ENCODE measurements at places on chromosomes 16 and 17. TPM values are rescaled to one million over a fixed set of nuclear protein-coding genes. Genes with fewer than 3 reads are reported as not detected.
A peak's percentile ranks its signal among the peaks of the same experiment; 100 is the strongest.

DNA sequence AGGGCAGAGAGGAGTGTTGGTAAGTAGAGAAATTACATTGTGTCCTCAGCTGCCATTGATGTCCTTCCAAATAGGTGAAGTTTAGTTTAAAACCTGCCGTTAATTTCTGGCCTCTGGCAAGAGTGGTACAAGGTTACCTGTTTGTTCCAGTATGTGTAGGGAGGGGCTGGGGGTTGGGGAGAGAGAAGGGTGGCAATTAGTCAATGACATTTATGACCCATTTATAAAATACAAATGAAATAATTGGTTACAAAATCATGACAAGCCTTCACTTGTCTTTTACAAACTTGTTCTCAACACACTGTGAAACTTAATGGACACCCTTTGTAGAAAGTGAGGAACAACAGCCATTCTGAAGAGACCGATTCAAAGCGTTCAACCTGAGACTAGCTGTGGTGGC lies 281.0 kb downstream of the FTO start:
- H3K4me1 ChIP-seq: peaks cover 2% of the 10 kb centered on the region
- H3K4me3 ChIP-seq: no peak overlapping the region
- H3K27ac ChIP-seq: no peak overlapping the region
- no peak for DNase-seq
- H3K36me3 ChIP-seq: no peaks in the 10 kb centered on the region

ZSCAN10 gene
- not detected for total RNA-seq

DNA sequence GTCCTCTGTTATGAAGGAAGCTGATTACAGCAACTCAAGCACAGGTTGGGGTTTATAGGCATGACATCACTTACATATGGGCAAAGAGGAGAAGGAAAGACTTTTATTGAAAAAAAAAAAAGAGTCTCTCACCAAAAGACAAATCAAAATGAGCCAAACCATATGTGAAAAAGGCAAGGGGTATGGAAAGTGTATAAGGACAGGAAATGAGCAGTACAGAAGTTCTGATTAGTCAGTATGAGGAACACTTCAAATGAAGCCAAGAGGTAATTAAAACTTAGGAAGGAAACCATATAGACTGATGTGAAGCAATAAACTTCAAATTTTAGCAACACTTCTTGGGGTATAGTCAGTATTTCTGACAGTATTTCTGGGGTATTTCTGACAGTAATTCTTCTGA lies 1372.6 kb downstream of the CDH11 start:
- H3K27me3 ChIP-seq: no peaks in the 10 kb centered on the region
- H3K4me1 ChIP-seq: no peaks in the 10 kb centered on the region
- DNase-seq: no peak
- no peak overlapping the region for H3K4me3 ChIP-seq
- H3K36me3 ChIP-seq: no peaks in the 10 kb centered on the region

- H3K27me3 ChIP-seq: no peaks in the 10 kb centered on the region
- H3K36me3 ChIP-seq: peaks cover 23% of the 10 kb centered on the region
- DNase-seq: no peak
- H3K4me3 ChIP-seq: no peak overlapping the region
- no peak overlapping the region for H3K27ac ChIP-seq
Measured at GRCh38 chr17:68108313-68109000, 72.9 kb downstream of the KPNA2 start.

CMTM2 gene
- not detected for total RNA-seq

- no peak for DNase-seq
- no peak overlapping the region for H3K4me3 ChIP-seq
- H3K36me3 ChIP-seq: no peaks in the 10 kb centered on the region
Measured at GRCh38 chr17:30112794-30113193, 3.8 kb upstream of the NSRP1 start.

DNA sequence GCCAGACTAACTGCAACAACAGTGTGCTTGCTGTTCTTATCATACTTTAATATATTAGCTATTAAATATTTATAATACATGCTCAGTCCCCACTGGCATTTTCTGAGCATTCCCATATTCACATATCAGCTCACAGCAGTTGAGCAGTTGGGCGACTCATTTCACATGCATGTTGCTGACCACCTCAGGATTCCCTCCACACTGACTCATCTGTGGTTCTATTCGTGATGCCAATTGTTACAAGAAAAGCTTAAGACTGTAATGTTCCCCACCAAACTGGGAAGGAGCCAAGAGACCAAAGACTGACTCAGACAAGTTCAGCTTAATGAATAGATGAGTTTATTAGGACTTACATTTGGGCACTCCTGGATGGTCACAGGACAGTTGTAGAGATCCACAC lies 100.3 kb upstream of the KIF2B start:
- H3K27ac ChIP-seq: no peak overlapping the region
- no peak overlapping the region for H3K4me3 ChIP-seq

- no peak overlapping the region for H3K4me3 ChIP-seq
- no peak for DNase-seq
- peaks cover 40% of the 10 kb centered on the region for H3K36me3 ChIP-seq
- peaks cover 38% of the 10 kb centered on the region for H3K4me1 ChIP-seq
- H3K27me3 ChIP-seq: no peaks in the 10 kb centered on the region
Measured at GRCh38 chr16:88010968-88011483, 59.8 kb downstream of the BANP start.

GRCh38 chr17:66988069-66988798 lies 23.7 kb downstream of the CACNG4 start:
- H3K27me3 ChIP-seq: no peaks in the 10 kb centered on the region
- H3K27ac ChIP-seq: no peak overlapping the region
- no peaks in the 10 kb centered on the region for H3K4me1 ChIP-seq
- no peak overlapping the region for H3K4me3 ChIP-seq

ADAP2 gene
- 0.31 TPM for total RNA-seq

GRCh38 chr16:15518381-15519351 lies 84.3 kb downstream of the BMERB1 start:
- peak overlapping the region; percentile 23 for H3K27ac ChIP-seq
- H3K4me1 ChIP-seq: peaks cover 26% of the 10 kb centered on the region
- H3K4me3 ChIP-seq: no peak overlapping the region
- DNase-seq: no peak
- H3K36me3 ChIP-seq: peaks cover 11% of the 10 kb centered on the region

DNA sequence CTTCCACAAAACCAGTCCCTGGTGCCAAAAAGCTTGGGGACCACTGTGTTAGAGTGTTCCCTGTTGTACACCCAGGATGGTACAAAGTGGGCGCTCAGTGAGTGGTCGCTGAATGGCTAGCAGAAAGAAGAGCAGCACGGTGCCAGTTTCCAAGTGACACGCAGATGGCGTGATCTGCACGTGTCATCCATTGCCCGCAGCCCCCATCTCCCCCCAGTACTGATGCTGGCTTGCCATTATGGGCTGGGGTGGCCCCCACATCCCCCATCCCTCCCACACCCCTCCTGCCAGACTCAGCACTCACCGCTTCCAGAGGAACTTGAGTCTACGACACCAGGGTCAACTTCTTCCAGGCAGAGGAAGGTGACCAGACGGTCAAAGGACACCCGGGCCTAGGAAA lies 36.5 kb downstream of the ABCC6 start:
- no peak for DNase-seq
- H3K27me3 ChIP-seq: peaks cover 4% of the 10 kb centered on the region
- H3K36me3 ChIP-seq: no peaks in the 10 kb centered on the region
- no peak overlapping the region for H3K27ac ChIP-seq
- H3K4me1 ChIP-seq: peaks cover 6% of the 10 kb centered on the region

- no peak overlapping the region for H3K4me3 ChIP-seq
- H3K36me3 ChIP-seq: peaks cover 15% of the 10 kb centered on the region
- no peaks in the 10 kb centered on the region for H3K27me3 ChIP-seq
- H3K27ac ChIP-seq: no peak overlapping the region
- H3K4me1 ChIP-seq: peaks cover 4% of the 10 kb centered on the region
Measured at GRCh38 chr17:42198897-42199296, 4.6 kb upstream of the GHDC start.

DNA sequence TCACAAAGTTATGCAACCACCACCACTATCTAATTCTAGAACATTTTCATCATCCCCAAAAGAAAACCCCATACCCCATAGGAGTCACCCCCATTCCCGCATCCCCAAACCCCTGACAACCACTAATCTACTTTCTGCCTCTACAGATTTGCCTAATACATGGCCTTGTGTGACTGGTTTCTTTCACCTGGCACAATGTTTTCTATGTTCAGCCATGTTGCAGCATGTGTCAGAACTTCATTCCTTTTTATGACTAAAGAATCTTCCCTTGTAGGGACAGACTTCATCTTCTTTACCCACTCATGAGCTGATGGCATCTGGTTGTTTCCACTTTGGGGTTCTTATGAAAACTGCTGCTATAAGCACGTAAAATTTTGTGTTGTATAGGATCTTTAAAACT lies 34.6 kb downstream of the CYTH1 start:
- no peak for DNase-seq

GRCh38 chr17:45227926-45228762 lies 6.5 kb downstream of the FMNL1 start:
- no peak for DNase-seq
- H3K4me3 ChIP-seq: no peak overlapping the region
- no peaks in the 10 kb centered on the region for H3K36me3 ChIP-seq
- peaks cover 45% of the 10 kb centered on the region for H3K4me1 ChIP-seq

TEX14 gene
- 0.13 TPM for total RNA-seq

SDK2 gene
- total RNA-seq: 16.5 TPM

DNA sequence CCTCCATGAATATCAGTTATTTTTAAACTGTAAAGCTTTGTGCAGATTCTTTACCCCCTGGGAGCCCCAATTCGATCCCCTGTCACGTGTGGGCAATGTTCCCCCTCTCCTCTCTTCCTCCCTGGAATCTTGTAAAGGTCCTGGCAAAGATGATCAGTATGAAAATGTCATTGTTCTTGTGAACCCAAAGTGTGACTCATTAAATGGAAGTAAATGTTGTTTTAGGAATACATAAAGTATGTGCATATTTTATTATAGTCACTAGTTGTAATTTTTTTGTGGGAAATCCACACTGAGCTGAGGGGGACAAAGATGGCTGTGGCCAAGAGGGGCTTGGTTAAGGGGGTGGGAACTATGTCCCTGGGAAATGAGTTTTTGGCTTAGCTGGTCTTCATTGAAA lies 2.3 kb downstream of the CCL11 start:
- H3K36me3 ChIP-seq: no peaks in the 10 kb centered on the region
- peaks cover 3% of the 10 kb centered on the region for H3K27me3 ChIP-seq
- DNase-seq: peak; percentile 10
- peaks cover 20% of the 10 kb centered on the region for H3K4me1 ChIP-seq
- H3K4me3 ChIP-seq: no peak overlapping the region
- H3K27ac ChIP-seq: no peak overlapping the region

GRCh38 chr16:7397901-7398300 lies 65.3 kb downstream of the RBFOX1 start:
- no peaks in the 10 kb centered on the region for H3K27me3 ChIP-seq
- H3K4me1 ChIP-seq: no peaks in the 10 kb centered on the region
- H3K27ac ChIP-seq: no peak overlapping the region
- no peaks in the 10 kb centered on the region for H3K36me3 ChIP-seq
- H3K4me3 ChIP-seq: no peak overlapping the region
- DNase-seq: no peak

DNA sequence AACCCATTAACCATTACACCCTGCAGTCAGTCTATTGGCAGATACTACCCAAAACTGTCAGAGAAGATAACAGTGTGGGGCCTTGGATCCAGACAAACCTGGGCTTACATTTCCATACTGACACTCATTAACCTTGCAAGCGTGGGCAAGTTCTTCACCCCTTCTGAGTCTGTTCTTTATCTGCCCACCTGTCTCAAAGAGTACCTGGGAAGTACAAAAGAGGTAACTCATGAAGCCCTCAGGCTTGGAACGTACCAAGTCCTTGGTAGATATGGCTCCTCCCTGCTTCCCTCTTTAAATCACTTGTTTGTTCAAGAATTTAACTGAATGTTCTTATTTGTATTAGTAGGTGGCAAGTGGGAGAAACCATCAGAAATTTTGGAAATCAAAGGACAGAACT lies 2.5 kb upstream of the IGSF6 start:
- no peak overlapping the region for H3K4me3 ChIP-seq
- no peak overlapping the region for H3K27ac ChIP-seq
- H3K36me3 ChIP-seq: peaks cover 12% of the 10 kb centered on the region
- H3K27me3 ChIP-seq: no peaks in the 10 kb centered on the region
- DNase-seq: no peak

- H3K36me3 ChIP-seq: no peaks in the 10 kb centered on the region
- peak; percentile 65 for DNase-seq
- H3K4me1 ChIP-seq: no peaks in the 10 kb centered on the region
Measured at GRCh38 chr17:73940511-73940910, 263.0 kb upstream of the RPL38 start.

CDH16 gene
- not detected for total RNA-seq

GRCh38 chr17:8632061-8632460 lies 1.5 kb upstream of the MYH10 start:
- peaks cover 17% of the 10 kb centered on the region for H3K27me3 ChIP-seq
- H3K27ac ChIP-seq: no peak overlapping the region
- no peak for DNase-seq
- no peaks in the 10 kb centered on the region for H3K36me3 ChIP-seq
- H3K4me3 ChIP-seq: no peak overlapping the region
- H3K4me1 ChIP-seq: peaks cover 19% of the 10 kb centered on the region

KRT36 gene
- not detected for total RNA-seq

- H3K4me3 ChIP-seq: peak overlapping the region; percentile 95
- H3K4me1 ChIP-seq: peaks cover 33% of the 10 kb centered on the region
- H3K27me3 ChIP-seq: no peaks in the 10 kb centered on the region
- H3K36me3 ChIP-seq: peaks cover 20% of the 10 kb centered on the region
Measured at GRCh38 chr17:59105852-59106462, 723 bp downstream of the TRIM37 start.

DNA sequence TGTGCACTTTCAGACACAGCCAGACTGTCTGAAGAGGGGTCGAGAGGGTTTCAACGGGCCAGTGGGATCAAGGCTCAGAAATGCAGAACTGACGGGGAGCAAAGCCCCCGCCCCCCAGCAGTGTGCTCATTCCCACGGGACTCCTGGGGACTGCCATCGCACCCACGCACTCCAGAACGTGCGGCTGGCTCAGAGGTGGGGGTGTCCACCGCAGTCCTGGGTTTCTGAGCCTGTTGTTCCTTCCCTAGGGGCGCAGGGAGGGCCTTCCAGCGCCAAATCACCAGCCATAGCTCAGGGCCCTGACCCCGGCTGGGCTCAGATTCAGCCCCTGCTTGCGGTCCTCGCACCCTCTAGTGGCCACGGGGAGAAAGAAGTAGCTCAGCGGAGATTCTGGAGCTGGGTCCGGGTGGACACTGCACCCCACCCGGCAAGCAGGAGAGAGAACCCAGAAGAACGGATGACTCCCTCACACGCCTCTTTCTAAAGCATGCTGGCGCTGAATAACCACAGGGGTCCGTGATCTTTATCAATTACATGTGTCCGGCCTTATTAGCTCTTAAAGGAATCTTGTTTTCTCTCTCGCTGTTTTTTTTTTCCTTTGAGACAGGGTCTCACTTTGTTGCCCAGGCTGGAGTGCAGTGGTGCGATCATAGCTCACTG lies 45.0 kb upstream of the USP7 start:
- peak overlapping the region; percentile 38 for H3K4me3 ChIP-seq
- no peaks in the 10 kb centered on the region for H3K27me3 ChIP-seq
- DNase-seq: peak; percentile 89

GRCh38 chr16:57530104-57530521 lies 6.3 kb downstream of the CCDC102A start:
- H3K27ac ChIP-seq: peak overlapping the region; percentile 56
- H3K27me3 ChIP-seq: no peaks in the 10 kb centered on the region
- H3K36me3 ChIP-seq: peaks cover 11% of the 10 kb centered on the region
- no peak overlapping the region for H3K4me3 ChIP-seq

KRT25 gene
- total RNA-seq: not detected

Data from osteocyte (in vitro differentiated cells).